Mesenchymal stem cell (in vitro differentiated cells and primary cell): ENCODE measurements at places on chromosomes 2 and 18.

DNA sequence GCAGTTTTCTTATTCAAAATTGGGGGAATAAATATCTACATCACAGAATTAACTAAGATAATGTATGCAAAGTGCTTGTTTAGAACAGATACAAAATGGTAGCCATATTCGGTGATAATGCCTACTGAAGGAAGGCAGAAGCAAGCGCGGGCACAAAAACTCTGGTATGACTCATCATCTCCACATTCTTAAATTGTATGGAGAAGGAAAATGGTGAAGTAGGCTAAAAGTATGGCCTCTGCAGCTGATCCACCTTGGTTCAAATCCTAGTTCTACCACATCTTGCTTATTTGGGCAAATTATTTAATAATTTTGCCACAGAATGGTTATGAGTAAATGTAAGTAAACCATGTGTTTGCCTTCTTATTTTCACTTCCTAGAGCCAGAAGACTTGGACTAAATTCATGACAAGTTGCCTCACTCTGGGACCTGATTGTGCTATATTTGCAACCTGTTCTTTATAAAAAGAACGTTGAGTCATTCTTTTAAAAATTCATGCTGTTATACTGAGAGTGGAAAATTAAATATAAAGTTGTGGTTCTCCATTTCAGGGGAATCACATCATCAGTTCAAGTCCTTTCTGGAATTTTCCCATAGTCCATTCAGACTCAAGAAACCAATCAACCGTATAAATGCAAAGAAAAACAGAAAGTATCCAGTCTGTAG is 9.0 kb upstream of the CDK15 start:
- H3K27me3 ChIP-seq: no peaks in the 10 kb centered on the region
- no peaks in the 10 kb centered on the region for H3K4me1 ChIP-seq
- H3K4me3 ChIP-seq: no peak overlapping the region
- H3K27ac ChIP-seq: peak overlapping the region; percentile 99
- no peaks in the 10 kb centered on the region for H3K36me3 ChIP-seq

- no peak overlapping the region for H3K4me3 ChIP-seq
- H3K4me1 ChIP-seq: peaks cover 16% of the 10 kb centered on the region
- H3K27ac ChIP-seq: no peak overlapping the region
- no peaks in the 10 kb centered on the region for H3K36me3 ChIP-seq
- no peak for DNase-seq
- H3K27me3 ChIP-seq: no peaks in the 10 kb centered on the region
Measured at GRCh38 chr18:58495634-58496033, 133.3 kb downstream of the ALPK2 start.

GRCh38 chr18:48898521-48898920 is 52.2 kb downstream of the SMAD7 start:
- H3K4me1 ChIP-seq: peaks cover 31% of the 10 kb centered on the region
- DNase-seq: no peak

DNA sequence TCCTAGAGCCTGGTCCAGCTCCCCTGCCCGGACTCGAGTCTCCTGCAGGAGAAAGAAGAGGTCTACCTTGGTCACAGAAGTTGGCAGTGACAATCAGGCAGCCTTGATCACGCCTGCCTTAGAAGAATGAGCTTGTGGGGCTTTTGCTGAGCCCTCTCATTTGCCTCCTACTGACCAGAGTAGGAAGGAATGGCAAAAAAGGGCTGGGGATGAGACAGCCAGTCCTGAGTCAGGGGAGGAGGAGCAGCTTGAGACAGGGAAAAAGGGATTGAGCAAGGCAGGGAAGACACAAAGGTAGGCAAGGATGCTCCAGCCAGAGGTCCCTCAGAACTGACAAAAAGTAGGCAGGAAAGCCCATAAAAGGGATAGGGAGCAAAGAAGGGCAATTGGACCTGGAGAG is 6.0 kb downstream of the WDR54 start:
- no peak overlapping the region for H3K4me3 ChIP-seq
- no peaks in the 10 kb centered on the region for H3K27me3 ChIP-seq
- no peak for DNase-seq
- peaks cover 14% of the 10 kb centered on the region for H3K4me1 ChIP-seq
- H3K27ac ChIP-seq: no peak overlapping the region
- peaks cover 65% of the 10 kb centered on the region for H3K36me3 ChIP-seq

DNA sequence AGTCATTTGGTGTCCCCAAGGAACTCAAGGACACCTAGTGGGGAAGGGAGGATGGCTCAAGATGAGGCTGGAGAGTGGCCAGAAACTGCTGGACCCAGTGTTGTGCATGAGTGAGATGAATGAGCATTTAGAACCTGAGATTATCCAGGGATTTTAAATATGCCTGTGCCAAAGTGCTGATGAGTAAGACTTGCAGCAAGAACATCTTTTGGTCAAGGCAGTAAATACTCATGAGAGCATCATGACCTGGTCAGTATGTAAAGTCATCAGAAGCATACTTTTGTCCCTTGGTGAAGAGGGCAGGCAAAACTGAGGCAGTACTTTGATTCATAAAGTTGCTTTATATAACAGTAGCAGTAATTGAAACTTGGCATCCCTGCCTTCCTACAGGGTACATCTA is 3.1 kb upstream of the SPP2 start:
- H3K27ac ChIP-seq: no peak overlapping the region
- H3K27me3 ChIP-seq: no peaks in the 10 kb centered on the region
- no peaks in the 10 kb centered on the region for H3K36me3 ChIP-seq
- H3K4me1 ChIP-seq: peaks cover 1% of the 10 kb centered on the region

DNA sequence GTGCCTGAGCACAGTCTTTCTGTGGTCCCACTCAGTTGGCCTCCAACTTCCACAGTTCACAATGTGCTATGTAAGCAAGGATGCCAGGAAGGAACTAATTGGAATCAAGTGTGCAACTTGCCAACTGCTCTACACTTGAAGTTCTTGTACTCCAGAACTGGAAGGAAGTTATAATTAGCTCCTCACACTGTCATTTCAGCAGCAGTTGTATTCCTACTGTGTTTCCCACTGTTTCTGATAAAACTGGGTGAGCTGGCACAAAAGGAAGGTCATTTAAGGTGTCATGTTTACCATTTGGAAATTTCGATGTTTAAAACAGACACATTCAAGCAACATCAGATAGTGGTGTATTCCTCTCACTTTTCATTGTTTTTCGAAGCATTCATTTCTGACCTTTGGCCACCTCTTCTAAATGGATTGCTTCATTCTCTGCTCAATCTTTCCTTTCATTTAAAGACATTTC is 84.2 kb downstream of the ANTXR1 start:
- H3K4me3 ChIP-seq: no peak overlapping the region
- no peak overlapping the region for H3K27ac ChIP-seq
- no peak for DNase-seq
- H3K36me3 ChIP-seq: peaks cover 8% of the 10 kb centered on the region

DNA sequence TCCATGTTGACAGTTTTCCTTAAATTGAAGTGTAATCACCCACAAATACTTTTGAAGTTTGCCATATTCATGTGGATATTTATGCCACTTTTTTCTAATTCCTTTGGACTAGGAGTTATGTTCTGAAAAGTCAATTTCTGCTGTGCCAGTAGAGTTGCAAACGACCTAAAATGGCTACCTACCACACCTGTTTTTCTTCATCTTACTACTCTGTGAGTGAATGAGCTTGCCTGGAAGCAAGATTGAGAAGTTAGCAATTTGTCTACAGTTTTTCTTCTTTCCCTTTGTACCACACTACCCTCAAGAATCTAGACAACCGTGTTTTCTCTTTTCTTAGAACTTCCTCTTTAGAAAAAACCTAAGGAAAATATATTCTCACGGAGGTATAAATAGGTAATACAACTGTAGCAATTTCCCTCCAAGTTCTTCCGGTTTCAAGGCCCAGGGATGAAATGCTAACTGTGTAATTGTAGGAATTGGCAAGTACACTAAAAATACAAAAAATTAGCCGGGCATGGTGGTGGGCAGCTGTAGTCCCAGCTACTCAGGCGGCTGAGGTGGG is 7.3 kb upstream of the SLC39A10 start:
- no peaks in the 10 kb centered on the region for H3K36me3 ChIP-seq
- DNase-seq: no peak
- peaks cover 1% of the 10 kb centered on the region for H3K4me1 ChIP-seq
- H3K27me3 ChIP-seq: no peaks in the 10 kb centered on the region
- no peak overlapping the region for H3K4me3 ChIP-seq
- no peak overlapping the region for H3K27ac ChIP-seq

DNA sequence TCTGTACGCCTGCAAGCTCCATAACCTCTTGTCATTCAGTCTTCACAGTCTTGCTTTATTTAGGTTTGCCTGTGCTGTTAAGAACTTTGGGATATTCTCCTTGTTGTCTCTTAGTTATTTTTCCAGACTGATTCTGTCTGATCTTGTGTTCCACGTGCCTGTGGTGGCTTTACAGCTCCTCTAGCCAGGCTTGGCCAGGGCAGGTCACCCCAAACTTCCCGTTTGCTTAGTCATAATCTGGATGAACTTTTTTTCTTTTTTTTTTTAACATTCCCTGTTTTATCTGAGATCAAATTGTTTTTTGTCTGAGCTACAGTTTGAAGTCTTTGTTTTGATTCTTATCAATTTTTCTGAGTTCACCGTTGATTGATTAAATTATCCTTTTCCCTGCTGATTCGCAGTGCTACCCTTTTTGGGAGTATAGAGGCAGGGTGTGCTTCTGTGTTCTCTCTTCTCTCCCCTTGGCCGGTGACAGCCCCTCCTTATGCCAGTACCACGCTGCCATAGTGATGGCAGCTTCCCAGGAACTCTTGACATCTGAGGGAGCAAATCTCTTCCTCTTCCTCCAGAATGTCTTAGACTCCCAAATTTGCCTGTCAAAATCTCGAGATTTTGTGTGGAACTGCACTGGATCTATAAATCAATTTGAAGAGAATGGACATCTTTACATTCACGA is 2.5 kb downstream of the SP100 start:
- DNase-seq: peak; percentile 68
- H3K27ac ChIP-seq: no peak overlapping the region
- peak overlapping the region; percentile 91 for H3K4me3 ChIP-seq
- no peaks in the 10 kb centered on the region for H3K27me3 ChIP-seq
- no peaks in the 10 kb centered on the region for H3K36me3 ChIP-seq

GRCh38 chr18:70288171-70288850 is 534 bp upstream of the SOCS6 start:
- H3K4me3 ChIP-seq: peak overlapping the region; percentile 82
- H3K27ac ChIP-seq: no peak overlapping the region
- H3K27me3 ChIP-seq: no peaks in the 10 kb centered on the region
- H3K36me3 ChIP-seq: no peaks in the 10 kb centered on the region

- no peak overlapping the region for H3K27ac ChIP-seq
- H3K4me1 ChIP-seq: no peaks in the 10 kb centered on the region
- no peaks in the 10 kb centered on the region for H3K27me3 ChIP-seq
- no peaks in the 10 kb centered on the region for H3K36me3 ChIP-seq
Measured at GRCh38 chr18:37184209-37184868, 355.4 kb downstream of the KIAA1328 start.

GRCh38 chr2:166404831-166405568 is 29.3 kb upstream of the SCN9A start:
- no peaks in the 10 kb centered on the region for H3K36me3 ChIP-seq
- H3K4me1 ChIP-seq: no peaks in the 10 kb centered on the region
- H3K27ac ChIP-seq: no peak overlapping the region
- H3K4me3 ChIP-seq: no peak overlapping the region
- peak; percentile 4 for DNase-seq
- no peaks in the 10 kb centered on the region for H3K27me3 ChIP-seq

DNA sequence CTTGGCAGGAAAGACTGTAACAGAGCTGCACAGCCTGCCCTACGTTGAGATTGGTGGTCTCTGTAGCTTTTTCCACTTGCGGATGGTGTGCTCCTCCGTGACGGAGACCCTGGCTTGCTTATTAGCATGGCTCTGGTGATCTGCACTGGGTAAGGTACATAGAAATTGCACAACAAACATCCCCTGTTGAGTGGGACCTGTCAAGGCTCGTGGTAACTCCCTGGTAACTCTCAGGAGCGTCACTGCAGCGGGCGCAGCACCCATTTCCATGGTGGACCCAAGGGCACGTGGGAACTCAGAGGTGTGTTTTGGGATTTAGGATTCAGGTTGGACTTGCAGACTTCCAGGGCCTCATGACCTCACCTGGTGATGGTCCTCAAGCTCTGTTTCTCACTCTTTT is 1.1 kb downstream of the TRAF3IP1 start:
- H3K4me1 ChIP-seq: peaks cover 14% of the 10 kb centered on the region
- H3K27me3 ChIP-seq: peaks cover under 1% of the 10 kb centered on the region
- H3K36me3 ChIP-seq: peaks cover 10% of the 10 kb centered on the region

DNA sequence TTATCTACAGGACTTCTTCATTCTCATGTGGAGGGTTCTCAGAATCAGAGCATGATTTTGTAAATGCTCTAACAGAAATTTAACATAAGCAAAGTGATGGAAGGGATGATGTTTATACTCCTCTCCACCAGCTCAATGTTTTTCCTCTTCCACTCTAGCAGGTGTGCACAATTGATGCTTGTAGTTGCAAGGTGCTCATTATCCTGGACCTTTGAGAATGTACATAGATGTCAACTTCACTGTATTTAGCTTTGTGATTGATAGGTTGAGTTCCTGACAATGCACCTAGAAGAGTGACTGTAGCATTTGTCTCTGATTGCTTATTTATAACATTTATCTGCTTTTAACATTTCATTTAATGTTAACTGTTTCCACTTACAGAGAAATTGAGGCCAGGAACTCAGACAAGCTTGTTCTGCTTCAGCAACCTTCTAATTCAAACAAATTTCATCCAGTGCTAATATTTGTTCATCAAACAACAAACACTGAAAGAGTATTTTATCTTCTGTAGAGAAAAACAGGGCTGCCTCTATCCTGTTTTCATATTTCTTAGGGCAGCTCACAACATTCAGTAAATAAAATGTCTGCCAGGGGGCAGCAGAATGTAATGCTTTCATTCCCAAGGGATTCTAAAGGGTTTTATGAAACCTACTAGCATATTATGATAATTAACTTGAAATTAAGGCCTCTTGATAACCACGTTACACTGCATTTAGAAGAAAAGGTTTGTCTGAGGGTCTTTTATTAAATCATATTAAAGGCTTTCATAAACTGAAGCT is 127.9 kb upstream of the NOL4 start:
- no peaks in the 10 kb centered on the region for H3K27me3 ChIP-seq
- peak; percentile 3 for DNase-seq
- H3K4me1 ChIP-seq: no peaks in the 10 kb centered on the region
- no peaks in the 10 kb centered on the region for H3K36me3 ChIP-seq
- H3K27ac ChIP-seq: no peak overlapping the region

GRCh38 chr18:13433125-13433524 is 214.6 kb downstream of the LDLRAD4 start:
- H3K36me3 ChIP-seq: no peaks in the 10 kb centered on the region
- DNase-seq: no peak
- H3K27ac ChIP-seq: no peak overlapping the region
- H3K4me3 ChIP-seq: no peak overlapping the region

DNA sequence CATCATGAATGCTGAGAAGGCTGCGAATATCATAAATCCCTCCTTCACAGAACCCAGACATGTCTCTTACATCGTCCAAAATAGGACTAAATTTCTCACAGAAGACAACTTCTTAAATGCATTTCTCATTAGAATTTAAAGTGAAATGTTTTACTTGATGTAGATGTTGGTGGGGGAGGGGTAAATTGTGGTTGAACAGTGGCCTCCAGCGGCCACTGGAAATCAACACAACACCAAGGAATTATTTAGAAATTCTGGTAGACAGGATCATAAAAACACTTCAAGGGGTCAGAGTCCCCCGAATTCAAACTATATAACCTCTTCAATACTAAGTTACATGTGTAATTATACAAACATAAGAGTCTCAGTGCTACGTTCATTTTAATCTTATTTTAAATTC is 135.9 kb downstream of the ABCA12 start:
- no peaks in the 10 kb centered on the region for H3K4me1 ChIP-seq
- no peaks in the 10 kb centered on the region for H3K36me3 ChIP-seq
- H3K4me3 ChIP-seq: no peak overlapping the region
- H3K27ac ChIP-seq: no peak overlapping the region

- peaks cover 6% of the 10 kb centered on the region for H3K27me3 ChIP-seq
- DNase-seq: no peak
- H3K36me3 ChIP-seq: no peaks in the 10 kb centered on the region
Measured at GRCh38 chr2:101185656-101186055, 34.5 kb upstream of the TBC1D8 start.
